ENCODE measurements at places on chromosomes 12 and 14. TPM values are rescaled to one million over a fixed set of nuclear protein-coding genes. Genes with fewer than 3 reads are reported as not detected.

Gene IAPP
- total RNA-seq = not detected

Gene TRMT5
- 12.5 TPM for total RNA-seq

Gene ARF6
- 30.8 TPM for total RNA-seq

Gene DAAM1
- 13.4 TPM for total RNA-seq

Gene NKX2-1
- 0.09 TPM for total RNA-seq

Gene ST8SIA1
- total RNA-seq = 11.3 TPM
